Caco-2 (cell line): ENCODE measurements at places on chromosomes 16 and 17. TPM values are rescaled to one million over a fixed set of nuclear protein-coding genes. Genes with fewer than 3 reads are reported as not detected.

DNA sequence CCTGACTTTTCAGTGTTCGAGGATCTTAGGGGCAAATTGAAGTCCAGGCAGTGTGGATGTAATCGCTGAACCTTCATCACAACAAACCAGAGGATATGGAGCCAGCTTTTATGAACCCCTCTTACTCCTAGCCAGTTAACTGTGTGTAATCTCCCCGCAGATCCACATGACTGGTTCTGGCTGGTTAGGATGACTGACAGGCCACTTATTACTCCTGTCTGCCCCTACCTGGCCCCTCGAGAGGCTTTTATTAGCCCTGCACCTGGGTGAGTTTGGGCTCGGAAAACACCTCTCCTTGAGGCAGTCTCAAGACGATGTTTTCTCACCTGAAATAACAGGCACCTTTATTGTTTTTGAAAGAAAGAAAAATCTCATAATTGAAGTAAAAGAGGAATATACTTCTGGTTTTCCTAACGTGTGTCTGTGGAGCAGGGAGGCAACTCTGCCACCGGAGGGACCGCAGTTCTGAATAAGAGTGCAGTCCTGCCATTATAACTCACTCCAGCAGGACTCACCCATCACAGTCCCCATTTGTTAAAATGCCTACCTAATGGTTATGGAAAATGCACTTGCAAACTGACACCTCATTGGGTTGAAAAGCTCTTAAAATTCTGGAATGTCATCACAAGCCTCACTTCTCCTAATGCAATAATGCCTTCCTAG, 291.9 kb upstream of the N4BP1 start:
- DNase-seq = no peak

The HS3ST2 gene
- total RNA-seq = not detected in 2 replicates

DNA sequence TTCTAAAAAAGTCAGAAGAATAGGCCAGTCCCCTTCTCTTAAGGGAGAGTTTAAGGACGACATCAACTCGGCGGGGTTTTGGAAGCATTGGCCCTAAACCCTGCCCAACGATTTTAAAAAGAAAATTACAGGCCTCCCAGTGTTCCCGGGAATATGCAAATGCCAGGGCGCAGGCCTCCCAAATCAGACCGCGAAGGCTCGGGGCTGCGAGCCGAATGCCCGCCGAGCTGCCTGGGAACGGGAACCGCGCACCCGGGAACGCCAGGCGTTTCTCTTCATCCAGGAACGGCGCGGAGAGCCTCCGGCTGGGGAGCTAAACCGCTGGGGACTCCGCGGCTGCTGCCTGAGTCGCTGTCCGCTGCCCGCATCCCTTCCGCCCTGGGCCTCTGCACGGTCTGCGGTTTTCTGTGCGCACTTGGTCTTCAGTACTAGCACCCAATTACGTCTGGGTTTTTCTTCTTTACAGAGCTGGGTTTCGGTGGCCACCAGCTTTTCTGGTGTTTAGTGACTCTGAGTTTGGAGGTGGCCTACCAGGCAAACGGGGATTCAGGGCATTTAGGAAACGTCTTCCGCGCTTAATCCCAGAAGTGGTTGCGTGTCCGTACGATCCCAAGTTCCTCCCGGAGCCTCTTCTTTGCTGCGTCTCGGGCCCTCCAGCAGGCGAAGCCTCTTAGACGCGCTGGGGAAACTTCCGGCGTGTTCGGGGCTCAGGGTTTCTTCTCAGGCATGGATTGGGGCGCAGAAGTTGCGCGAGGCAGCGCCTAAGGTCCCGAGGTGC, 5.7 kb downstream of the IRX5 start:
- no peak for DNase-seq

GRCh38 chr17:21418446-21419298, 42.5 kb downstream of the KCNJ12 start:
- no peak for DNase-seq

- DNase-seq = no peak
Measured at GRCh38 chr17:15290605-15291004, 25.5 kb upstream of the PMP22 start.

The C1QTNF8 gene
- not detected in 2 replicates for total RNA-seq

- DNase-seq = peak; percentile 0
Measured at GRCh38 chr16:85413691-85414663, 199.1 kb upstream of the GSE1 start.

DNA sequence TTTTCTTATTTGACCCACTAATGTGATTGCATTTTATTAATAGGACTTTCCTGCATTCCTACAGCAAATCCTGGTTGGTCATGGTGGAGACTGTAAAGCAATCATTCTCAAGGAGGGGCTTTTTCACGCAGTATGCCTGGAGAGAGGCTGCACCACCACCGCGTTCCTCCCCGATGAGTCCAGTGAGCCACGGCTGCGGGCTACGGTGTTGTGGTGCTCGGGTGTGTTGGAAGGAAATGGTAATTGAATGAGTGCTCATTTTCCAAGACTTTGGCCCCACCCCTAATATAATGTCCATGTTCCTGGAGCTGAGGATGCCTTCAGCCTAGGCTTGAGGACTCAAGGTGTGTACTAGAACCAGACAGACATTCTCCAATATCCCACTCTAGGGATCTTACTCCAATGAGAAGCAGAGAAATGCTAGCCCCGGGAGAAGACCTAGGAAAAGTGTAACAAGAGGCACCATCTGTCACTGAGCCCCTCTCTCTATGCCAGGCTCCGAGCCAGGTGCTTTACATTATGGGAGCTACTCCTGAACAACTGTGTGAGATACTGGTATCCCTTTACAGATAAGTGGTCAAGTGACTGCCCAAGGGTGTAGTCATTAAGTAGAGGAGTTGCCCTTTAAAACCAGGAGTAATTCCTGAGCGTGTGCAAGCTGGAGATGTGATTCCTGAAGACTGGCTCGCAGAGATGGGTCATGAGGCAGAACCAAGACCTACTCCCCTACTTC, 39.4 kb downstream of the HEATR6 start:
- no peak for DNase-seq

The CX3CL1 gene
- 0.16 TPM in 1 of 2 replicates, not detected in the other for total RNA-seq

DNA sequence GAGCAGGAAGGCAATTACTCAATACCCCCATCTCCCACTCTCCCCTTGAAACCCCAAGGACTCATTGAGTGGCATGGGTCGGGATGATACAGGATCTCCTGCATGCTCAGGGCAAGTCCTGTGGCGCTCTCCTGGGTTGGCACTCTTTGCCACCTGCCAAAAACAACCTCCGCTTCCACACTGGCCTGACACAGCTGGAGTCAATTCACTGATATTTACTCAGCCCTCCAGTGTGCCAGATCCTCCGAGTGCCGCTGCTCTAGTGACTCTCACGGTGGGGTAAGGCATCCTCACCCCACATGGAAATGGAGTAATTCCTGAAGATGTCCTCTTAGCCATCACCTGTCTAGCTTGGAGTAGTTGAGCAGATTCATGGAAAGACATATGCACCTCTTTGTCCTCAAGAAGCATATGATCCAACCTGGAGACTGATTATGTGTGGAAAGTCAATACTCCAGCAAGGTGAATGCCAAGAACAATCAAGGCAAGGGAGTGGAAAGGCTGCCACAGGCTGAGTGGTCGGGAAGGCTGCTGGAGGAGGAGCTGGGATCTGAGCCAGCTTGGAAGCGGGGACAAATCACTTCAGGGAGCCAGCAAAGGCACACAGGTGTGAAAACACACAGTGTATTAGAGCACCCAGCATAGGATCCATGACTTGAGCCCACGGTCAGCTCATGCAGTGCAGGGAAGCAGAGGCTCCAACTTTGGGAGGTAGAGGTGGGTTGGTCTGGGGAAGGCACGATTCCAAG, 12.6 kb upstream of the GOSR2 start:
- DNase-seq = no peak

The TBC1D3E gene
- not detected in 2 replicates for total RNA-seq

The CD300LG gene
- not detected in 2 replicates for total RNA-seq

DNA sequence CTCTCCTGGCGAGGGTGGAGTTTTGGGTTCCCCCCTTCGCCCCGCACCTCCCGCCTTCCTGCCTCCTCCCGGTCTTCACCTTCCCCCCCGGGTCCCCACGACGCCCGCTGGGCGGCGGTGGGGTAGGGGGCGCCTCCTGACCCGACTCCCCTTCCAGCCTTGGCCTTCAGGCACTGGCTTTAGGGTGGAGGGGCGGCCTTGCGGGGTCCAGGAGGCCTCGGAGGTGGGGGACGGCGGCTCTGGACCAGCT, 2.4 kb downstream of the SLC16A3 start:
- no peak for DNase-seq

DNA sequence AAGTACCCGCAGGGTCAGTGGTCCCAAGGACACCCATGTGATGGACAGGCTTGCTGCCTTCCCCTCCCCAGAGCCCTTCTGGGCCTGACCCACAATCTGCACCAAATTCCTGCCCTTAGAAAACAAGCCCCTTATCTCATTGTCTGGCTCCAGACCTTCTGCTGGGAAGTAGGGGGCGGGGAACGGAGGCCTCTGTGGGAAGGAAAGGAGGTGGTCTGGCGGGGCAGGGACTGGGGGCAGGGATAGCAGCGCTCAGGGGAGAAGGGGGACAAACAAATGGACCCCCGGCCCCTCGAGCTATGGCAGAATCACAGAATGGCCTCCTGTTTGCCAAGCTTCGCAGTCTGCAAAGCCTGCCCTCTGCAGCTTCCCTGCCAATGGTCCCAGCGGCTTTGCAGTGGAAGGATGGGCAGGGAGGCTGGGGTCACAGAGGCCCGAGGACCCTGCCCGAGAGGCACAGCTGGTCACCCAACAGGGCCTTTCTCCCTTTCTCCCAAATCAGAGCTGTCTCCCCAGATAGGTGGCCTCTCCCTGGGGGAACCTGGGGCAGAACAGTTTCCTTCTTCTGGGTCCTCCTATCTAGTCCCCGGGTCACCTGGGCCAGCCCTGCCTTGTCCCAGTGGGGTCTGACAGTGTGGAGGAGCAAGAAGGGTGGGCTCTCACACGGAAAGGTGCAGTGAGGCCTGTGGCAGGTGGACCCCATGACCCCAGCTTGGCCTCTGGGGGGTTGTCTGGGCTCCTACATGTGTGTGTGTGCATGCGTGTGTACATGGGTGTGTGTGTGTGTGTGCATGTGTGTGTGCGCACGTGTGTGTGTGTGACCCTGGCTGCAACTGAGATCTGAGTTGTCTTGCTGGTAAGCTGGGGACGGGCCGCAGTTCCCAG, 25.5 kb downstream of the TMEM235 start:
- DNase-seq = no peak

The CHST6 gene
- total RNA-seq = 1.1 and 1.3 TPM in 2 replicates

GRCh38 chr16:90083139-90083538, 6.0 kb upstream of the PRDM7 start:
- DNase-seq = no peak

DNA sequence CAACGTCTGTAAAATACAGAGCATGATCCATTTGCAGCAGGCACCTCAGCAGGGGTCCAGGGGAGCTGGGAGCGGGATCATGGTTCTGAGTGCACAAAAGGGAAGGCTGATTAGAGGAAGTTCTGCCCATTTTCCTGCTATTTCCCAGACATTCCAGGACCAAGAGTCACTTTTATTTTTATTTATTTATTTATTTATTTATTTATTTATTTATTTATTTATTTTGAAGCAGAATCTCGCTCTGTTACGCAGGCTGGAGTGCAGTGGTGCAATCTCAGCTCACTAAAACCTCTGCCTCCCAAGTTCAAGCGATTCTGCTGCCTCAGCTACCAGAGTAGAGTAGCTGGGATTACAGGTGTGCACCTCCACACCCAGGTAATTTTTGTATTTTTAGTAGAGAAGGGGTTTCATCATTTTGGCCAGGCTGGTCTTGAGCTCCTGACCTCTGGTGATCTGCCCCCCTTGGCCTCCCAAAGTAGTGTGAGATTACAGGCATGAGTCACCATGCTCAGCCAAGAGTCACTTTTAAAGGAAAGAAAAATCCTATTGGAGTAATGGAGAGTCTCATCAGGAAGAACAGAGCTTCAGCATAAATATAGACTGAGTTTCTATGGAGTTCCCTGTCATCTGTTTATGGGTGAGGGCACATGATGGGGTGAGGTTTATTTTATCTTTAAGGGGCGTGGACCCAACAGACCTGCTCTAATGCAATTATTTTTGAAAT, 355.2 kb downstream of the HAPSTR1 start:
- no peak for DNase-seq

DNA sequence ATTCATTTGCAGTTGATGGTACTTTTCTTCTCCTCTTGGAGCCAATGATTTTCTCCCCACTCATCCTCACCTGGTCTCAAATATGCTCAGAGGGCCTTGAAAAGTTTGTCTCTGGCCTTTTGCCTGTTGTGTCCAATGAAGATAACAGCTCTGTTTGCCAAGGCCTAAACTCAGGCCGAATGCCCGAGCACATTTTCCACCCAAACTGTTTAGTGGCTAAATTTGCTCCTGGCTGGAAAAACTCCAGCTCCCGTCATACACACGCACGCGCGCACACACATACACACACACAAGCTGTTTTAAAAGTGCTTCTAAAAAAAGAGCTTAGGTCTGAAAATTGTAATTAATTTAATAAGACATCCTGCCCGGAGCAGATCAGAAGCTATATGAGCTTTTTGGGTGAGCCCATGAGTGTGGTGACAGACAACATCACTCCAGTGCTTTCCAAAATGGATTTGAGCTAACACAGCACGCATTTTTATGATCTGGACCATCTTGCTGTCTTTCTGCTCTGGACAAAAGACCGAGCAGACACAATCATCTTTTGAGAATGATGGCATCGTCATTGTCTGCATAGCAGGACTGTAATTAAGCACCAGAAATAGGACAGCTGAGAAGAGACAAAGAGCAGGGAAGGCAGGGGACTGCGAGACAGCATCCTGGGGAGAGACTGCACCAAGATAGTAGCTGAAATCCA, 48.9 kb downstream of the IRX6 start:
- no peak for DNase-seq

- no peak for DNase-seq
Measured at GRCh38 chr16:31711344-31711845, 162.2 kb upstream of the ZNF267 start.

- peak; percentile 76 for DNase-seq
Measured at GRCh38 chr16:54928411-54929089, 2.1 kb upstream of the IRX5 start.

The TMEM219 gene
- total RNA-seq = 54.5 and 57.7 TPM in 2 replicates

The ANKRD40CL gene
- total RNA-seq = 11.2 and 11.4 TPM in 2 replicates

DNA sequence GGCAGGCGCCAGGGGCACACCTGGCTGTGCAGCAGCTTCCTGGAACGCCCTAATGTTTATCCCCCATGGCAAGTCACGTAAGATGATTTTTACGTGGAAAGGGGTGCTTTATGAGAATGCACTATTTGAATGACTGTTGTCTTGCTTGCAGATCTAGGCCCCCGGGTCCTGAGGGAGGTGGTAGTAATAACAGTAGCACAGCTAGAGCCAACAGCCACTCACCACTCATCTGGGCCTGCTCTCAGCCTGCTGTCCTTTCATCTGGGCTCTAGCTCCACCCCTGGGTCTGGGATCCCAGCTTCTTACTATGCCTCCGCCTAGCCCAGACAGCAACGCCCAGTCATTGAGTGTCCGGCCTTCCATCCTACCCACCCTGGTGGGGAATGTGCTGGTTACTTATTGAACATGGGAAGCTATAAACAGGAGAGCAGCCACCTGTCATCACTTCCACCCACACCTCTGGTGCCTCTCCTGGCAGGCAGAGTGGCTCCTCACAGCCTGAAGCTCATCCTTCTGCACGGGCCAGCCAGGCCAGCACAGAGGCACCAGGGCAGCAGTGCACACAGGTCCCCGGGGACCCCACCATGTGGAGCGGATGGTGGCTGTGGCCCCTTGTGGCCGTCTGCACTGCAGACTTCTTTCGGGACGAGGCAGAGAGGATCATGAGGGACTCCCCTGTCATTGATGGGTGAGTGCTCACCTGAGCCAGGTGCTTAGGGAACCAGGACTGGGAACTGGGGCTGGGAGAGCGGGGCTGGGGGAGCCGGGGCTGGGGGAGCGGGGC, 16.6 kb downstream of the DPEP1 start:
- no peak for DNase-seq

- DNase-seq = no peak
Measured at GRCh38 chr17:35889241-35889640, 9.1 kb upstream of the CCL5 start.

GRCh38 chr17:39200957-39201510, 951 bp downstream of the RPL19 start:
- DNase-seq = no peak

The TEKT5 gene
- not detected in 2 replicates for total RNA-seq
